ENCODE measurements at places on chromosomes 1 and 21.

DNA sequence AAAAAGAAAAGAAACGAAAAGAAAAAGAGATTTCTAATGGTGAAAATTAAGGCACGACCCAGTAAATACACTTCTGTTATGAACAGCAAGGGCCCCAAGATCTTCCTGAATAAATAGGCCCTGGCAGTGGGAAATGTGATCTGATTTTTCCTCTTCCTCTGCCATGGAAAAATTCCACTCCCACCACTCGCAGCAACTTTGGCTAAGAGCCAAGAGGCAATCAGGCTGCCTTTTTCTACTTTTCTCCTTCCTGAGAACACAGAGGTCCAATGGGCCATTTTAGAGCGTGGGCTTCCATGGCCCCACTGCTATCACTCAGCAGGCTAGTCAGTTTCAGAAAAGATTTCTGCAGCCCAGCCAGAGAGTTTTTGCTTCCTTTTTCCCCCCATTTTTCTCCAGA lies 33.7 kb upstream of the AK4 start:
- no peak for DNase-seq

- DNase-seq: peak; percentile 68
Measured at GRCh38 chr1:33181921-33182341, at the start of gene TRIM62. Gene TRIM62, minus strand, starts transcription at chr1:33182043. Its CDS starts 611 bp downstream, at chr1:33181432.

- no peak for DNase-seq
Measured at GRCh38 chr1:225852413-225853124, 29.6 kb downstream of the TMEM63A start.

DNA sequence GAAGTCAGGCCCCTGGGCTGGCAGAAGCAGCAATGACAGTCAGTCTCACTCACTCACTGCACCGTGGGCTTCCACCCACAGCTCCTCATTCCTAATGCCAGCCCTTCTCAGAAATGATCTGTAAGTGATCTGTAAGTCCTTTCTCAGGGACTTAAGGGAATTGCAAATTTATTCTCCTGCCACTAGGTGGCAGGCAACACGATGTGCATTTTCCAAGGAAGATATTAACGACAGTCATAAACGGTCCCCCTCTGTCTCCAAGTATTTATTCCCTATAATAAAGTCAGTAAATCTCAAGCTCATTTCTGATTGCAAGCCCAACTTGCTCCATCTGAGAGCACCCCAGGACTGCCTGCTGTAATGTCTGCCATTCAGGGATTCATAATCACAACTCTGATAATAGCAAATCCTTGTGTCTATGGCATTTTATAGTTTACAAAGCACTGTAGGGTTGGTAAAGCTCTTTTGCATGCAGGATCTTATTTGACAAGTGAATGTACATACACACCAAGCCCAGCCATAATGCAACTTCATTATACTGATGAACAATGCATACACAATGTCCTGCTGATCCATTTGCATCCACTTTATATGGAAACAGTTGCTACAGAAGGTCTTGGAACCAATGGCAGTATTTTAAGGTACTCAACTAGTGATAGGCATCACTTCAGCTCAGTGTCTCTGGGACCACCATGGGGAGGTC lies 380.5 kb upstream of the CAMK1G start:
- DNase-seq: no peak

DNA sequence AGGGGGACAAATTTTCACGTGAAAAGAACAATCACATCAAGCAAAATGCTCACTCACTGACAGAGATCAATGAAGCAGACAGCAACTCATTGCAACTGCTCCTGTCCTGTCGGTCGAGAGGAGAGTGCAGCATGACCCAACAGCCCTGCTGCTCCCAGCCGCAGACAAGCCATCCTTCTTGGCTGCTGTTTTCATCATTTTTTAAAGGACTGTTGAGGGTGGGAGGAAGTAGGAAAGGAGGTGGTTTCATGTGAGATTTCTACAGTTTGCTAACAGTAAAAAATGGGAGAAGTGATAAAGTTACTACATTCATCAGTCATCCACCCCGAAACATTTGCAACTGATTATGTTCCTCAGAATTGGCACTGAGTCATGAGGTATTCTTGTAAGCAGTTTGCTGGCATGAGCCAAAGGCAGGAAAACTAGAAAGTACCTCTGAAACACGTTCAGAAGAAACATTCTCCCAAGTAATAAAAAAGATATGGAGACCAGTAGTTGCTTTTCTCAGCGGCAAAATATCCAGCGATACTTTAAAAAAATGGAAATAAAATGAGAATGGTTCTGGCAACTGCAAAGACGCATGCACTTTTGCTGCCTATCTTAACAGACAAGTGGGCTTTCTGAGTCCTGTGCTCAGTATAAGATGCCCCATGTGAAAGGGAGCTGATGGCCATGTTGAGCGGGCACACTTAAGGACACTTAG lies 72.0 kb upstream of the CLDN14 start:
- no peak for DNase-seq

DNA sequence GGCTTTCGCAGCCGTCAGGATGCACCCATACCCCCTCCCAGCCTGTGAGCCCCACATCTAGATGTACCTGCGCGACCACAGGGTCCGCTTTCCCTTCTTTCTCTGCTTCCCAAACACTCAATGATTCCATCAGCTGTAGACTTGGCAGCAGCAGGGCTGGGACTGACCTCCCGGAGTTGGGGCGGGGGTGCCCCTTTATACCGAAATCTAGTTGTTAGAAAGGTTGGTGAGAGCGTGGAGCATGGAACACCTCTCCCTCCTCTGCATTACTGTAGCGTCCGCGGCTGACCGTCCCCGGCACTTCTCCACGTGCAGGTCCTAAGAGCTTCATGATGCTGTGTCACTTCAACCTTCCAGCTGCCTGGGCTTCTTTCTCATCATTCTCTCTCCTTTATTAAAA lies 21.1 kb upstream of the ACTRT2 start:
- no peak for DNase-seq

GRCh38 chr21:37369307-37369854 lies 2.8 kb downstream of the DYRK1A start:
- no peak for DNase-seq

GRCh38 chr1:86146566-86146965 lies 10.0 kb downstream of the COL24A1 start:
- no peak for DNase-seq

GRCh38 chr1:9715536-9716226 lies 64.2 kb downstream of the PIK3CD start:
- peak; percentile 32 for DNase-seq

GRCh38 chr1:16218674-16219071 lies 6.2 kb upstream of the ARHGEF19 start:
- DNase-seq: no peak

DNA sequence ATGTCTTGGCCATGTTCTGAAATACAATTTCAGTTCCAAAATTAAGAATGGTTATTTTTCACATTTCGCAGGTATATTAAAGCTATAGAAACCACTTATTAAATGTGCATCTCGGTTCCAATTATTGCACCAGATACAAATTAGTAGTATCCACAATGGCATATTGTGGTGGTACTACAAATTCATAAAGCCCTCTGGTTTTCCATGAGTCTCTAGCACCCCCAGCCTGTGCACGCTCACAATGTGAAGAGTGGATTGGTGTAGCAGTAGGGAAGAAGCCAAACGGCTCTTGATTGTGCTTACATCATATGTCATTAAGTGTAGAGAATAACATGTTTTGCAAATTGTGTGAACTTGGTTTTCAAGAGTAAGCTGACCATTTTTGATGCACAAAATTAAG lies 1.9 kb upstream of the BRINP3 start:
- DNase-seq: no peak

- no peak for DNase-seq
Measured at GRCh38 chr1:91552596-91552995, 51.9 kb downstream of the CDC7 start.

DNA sequence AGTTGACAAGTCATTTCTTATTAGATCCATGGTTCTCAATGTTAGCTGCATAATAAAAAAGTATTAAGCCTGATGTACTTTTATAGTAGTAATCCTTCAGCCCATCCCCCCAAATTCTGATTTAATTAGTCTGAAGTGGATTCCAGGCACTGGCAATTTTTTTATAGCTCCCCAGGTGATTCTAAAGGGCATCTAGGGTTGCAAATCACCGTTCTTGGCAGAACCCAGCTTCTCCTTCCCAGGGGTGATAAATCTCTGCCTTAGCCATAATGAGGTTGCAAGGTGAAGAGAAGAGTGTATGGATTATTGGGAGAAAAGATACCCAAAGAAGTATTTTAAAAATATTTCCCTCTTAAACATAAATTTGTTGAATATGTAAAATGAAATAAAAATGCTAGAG lies 43.0 kb upstream of the RXRG start:
- no peak for DNase-seq

GRCh38 chr1:243848858-243849420 lies 1.1 kb downstream of the AKT3 start:
- peak; percentile 59 for DNase-seq

GRCh38 chr1:117239467-117239866 lies 28.7 kb upstream of the VTCN1 start:
- DNase-seq: no peak

DNA sequence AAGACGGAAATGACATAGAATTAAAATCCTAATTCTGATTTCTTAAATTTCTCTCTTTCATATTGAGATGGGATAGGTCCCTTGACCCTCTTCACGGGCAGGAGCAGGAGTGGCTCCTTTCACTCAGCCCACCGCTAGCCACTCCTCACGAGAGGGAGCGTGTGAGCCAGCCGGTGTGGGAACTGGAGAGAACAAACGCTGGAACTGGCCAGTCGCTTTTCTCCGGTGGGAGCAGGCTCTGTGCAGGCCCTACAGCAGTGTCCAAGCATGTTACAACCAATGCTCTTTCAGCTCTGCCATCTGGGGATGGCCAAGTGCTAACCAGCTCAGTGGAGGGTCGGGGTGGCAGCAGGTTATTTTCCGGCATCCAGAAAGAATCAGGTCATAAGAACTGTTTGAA lies 815.5 kb upstream of the ADGRL4 start:
- no peak for DNase-seq

DNA sequence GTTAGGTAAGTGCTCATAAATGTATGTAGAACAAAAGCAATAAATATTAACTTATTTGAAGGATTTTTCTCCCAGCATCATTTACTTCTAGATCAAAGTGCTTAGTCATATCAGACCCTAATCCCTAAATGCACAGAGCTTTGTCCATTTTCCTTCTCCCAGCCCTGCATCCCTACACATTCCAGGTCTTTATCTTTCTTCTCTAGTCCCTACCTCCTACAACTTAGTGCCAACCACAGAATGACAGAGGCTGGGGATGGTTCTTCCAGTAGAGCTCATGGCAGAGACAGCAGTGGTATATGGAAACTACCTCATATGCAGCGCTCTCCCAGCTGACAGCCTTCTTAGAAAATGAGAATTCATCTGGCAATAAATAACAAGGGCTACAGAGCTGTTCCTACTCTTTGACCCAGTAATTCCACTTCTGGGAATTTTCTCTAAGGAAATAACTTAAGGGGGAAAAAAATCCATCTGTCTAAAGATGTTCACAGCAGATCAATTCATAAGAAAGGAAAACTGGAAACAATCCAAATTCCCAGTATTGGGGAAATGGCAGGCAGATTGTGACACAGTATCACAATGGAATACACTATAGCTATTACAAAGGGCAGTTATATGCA lies 62.9 kb upstream of the ROR1 start:
- DNase-seq: no peak

GRCh38 chr21:20306836-20307235 lies 691.4 kb upstream of the NCAM2 start:
- DNase-seq: no peak

- DNase-seq: no peak
Measured at GRCh38 chr1:10936998-10937901, 75.2 kb upstream of the TARDBP start.

DNA sequence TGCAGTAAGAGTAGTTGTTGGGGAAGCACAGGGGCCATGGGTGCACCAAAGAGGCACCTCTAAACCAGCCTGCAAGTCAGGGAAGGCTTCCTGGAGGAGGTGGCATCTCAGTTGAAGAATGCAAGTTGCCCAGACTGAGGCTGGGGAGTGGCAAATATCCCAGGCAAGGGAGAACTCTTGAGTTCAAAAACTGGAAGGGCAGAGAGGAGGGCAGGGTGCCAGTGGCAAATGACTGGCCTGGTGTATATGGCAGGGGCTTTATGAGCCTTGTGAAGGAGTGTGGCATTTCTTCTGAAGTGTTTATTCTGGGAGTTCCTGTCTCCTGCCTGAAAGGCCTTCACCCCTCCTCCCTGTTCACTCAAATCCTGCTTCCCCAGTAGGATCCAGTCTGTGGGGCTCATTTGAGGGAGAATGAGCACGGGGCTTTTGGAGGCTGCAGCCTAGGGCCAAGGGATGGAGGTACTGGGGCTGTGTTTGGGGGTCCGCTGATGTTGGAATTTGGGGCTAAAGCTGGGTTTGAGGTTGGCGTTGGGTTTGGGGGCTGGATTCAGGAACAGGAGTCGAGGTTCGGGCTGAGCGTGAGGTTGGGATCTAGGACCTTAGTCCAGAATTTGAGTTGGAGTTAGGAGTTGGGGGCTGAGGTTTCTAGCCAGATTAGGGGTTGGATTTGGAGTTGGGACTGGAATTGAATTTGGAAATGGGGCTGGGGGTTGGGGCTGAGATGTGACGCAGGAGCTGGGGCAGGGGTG lies at the start of gene TMEM125:
Gene TMEM125, plus strand, starts transcription at position 357 of the 749 bp plus-strand sequence. CDS start 2,740 bp downstream, outside the sequence.
- no peak for DNase-seq

DNA sequence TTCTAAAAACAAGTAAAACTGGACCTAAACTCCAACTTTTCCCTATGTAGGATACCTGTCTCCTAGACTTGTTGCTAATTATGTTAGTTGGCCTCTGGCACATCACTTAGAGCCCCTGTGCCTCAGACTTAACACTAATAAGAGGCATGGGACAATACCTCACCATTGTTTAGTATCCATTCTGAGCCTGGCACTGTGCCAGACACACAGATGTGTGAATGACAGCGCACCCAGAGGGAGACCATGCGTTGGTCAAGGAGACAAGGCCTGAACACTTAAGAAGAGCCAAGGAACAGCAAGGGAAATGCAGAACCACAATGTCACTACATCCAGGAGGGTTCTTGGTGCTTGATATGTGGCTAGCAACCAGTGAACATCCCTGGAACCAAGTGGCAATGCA lies 189.1 kb downstream of the FGGY start:
- no peak for DNase-seq

DNA sequence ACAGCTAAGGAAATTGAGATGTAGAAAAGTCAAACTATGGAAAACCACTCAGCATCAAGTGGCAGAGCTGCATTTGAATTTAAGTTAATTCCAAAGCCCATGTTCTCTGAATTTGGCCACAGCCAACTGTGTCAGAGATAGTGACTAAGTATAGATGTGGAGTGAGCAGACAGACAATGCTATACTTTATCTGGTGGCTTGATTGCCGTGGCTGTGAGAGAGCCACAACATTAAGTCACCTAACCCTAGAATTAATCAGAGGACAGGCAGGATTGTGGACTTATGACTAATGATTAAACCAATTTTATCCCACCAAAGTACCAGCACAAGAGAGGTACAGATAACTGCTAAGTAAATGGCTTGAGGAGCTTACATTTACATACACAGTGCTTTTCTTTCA lies 209.8 kb downstream of the TPR start:
- no peak for DNase-seq

- DNase-seq: no peak
Measured at GRCh38 chr1:157696966-157697628, 3.5 kb downstream of the FCRL3 start.

DNA sequence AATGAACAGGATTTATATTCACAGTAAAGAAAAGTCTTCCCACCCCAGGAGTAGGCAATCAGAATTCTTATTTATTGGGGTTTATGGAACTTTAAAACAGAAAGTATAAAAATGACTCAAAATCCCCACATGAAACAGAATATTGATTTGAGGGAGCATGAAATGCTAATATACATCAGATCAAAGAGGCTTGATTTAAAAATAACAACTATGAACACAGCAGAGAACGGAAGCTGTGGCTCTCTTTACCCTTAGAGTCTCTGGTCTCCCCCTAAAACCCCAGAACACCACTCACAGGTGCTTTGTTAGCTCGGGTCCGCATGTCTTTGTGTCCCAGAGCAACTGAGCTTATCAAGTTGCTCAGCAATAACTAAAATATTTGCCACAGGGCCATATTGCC lies 31.2 kb upstream of the FASLG start:
- no peak for DNase-seq
